ENCODE measurements at places on chromosomes 13 and 19.

DNA sequence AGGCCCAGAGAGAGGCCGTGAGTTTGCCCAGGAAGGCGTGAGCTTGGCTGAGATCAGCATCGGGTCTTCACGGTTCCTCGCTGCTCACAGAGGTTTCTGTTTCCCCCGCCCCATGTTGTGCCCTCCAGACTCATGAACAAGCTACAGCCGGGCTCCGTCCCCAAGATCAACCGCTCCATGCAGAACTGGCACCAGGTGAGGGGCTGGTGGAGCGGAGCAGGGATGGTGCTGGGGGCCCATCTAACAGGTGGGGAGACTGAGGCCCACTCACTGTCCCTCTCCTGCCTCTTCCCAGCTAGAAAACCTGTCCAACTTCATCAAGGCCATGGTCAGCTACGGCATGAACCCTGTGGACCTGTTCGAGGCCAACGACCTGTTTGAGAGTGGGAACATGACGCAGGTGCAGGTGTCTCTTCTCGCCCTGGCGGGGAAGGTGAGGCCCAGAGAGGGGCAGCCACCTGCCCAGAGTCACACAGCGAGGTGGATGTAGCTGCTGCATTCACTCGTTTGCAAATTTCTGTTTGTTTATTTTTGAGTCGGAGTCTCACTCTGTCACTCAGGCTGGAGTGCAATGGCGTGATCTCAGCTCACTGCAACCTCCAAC is 6.0 kb downstream of the CNN2 start:
- no peak for DNase-seq

GRCh38 chr19:4390567-4391305 is 9.6 kb downstream of the SH3GL1 start:
- no peak for DNase-seq

DNA sequence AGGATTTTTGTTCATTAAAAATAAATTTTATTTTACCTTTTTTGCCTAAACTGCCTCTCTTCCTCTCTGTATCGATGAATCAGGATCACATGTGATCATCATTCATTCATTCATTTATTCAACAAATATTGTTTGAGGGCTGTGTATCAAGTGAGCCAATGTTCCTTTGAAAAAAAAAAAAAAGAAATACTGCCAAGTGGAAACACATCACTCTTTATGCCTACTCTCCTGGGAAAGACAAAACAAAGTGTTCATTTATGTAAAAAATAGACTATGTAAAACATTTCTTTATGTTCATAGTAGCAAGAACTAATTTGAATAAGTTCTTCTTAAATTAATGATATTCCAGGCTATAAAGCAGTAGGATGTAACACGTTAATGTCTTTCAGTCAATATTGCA is 233.1 kb downstream of the POSTN start:
- no peak for DNase-seq

GRCh38 chr19:48989701-48990291 is 3.3 kb downstream of the GYS1 start:
- no peak for DNase-seq

DNA sequence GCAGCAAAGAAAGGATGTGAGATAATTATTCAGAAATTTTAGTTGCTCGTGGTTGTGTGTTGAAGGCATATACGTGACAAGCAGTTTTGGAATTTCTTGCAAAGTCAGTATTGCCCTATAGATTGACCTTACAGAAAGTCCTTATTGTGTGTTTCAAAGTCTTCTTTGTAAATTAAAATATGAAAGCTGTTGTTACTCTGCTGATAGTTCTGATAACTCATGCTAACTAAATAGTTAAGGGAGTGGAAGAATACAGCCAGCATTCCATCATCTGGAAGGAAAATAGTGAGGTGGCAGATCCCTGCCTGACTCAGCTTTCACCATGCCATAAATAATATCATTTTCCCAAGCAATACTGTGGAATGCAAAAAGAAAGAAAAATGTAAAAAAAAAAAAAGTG is 27.2 kb downstream of the WASF3 start:
- DNase-seq = peak; percentile 66

GRCh38 chr13:103908911-103909310 is 842.7 kb upstream of the SLC10A2 start:
- DNase-seq = no peak

- DNase-seq = no peak
These were observed 793.9 kb upstream of the PCDH20 start for GRCh38 chr13:62209529-62209928.

DNA sequence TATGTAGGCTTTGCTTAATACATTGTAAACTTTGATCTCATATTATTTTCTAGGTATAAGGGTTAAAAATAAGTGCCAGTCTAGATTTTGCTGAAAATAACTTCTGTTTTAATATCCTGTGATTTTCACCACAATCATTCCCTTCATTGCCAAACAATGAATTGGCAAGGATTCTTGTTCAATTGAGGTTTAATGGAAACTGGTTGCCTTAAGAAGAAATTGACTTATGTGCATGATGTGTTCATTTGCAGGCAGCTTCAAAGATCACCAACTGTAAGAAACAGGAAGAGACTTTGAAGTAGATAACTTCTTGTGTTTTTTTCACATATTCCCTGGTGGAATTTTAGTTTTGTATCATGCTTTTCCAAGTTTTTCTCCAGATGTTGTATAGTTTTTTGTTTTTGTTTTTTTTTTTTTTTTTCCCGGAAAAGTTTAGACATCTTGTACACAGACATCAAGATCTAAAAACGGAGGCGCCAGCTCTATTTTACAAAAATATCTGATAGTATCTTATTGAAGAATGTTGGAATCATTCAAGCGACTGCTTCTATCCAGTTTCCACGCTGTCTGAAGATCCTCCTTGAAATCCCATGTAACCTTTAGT is 108.3 kb downstream of the POSTN start:
- peak; percentile 44 for DNase-seq

DNA sequence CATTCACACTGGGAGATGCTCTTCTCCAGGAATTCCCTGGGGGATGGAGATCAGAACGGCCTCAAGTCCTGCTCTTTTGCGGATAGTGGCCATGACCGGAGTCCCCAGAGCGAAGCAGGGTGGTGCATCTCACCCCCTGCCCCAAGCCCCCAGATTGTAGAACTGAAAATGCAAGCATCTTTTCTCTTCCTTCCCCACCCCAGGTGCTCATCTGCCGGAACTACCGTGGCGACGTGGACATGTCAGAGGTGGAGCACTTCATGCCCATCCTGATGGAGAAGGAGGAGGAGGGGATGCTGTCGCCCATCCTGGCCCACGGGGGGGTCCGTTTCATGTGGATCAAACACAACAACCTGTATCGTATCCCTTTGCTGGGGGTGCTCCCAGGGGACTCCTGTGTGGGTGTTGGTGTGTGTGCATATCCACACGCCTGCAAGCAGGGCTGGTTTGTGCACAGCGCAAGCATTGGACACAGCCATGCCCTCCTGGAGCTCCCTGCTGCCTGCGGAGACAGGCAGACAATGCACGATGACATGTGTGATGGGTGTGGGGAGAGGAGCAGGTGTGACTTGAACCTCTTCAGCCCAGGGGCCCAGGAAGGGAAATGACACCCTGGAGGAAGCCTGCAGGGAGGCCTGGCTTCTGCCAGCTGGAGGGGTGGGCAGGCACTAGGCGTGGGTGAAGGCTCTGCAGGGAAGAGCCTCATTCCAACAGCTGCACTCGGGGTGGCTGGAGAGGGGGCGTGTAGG is 5.7 kb downstream of the AP1M1 start:
- no peak for DNase-seq

DNA sequence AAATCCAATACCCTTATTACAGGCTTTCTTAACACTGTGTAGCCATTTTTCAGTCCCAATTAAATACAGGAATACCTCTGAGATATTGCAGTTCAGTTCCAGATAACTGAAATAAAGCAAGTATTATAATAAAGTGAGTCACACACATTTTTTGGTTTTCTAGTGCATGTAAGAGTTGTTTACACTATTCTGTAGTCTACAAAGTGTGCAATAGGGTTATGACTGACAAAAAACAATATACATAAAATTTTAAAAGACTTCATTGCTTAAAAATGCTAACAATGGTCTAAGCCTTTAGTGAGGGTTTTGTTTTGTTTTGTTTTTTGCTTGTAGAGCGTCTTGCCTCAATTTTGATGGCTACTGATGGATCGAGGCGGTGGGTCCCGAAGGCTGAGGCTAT is 434.4 kb upstream of the NBEA start:
- peak; percentile 37 for DNase-seq

DNA sequence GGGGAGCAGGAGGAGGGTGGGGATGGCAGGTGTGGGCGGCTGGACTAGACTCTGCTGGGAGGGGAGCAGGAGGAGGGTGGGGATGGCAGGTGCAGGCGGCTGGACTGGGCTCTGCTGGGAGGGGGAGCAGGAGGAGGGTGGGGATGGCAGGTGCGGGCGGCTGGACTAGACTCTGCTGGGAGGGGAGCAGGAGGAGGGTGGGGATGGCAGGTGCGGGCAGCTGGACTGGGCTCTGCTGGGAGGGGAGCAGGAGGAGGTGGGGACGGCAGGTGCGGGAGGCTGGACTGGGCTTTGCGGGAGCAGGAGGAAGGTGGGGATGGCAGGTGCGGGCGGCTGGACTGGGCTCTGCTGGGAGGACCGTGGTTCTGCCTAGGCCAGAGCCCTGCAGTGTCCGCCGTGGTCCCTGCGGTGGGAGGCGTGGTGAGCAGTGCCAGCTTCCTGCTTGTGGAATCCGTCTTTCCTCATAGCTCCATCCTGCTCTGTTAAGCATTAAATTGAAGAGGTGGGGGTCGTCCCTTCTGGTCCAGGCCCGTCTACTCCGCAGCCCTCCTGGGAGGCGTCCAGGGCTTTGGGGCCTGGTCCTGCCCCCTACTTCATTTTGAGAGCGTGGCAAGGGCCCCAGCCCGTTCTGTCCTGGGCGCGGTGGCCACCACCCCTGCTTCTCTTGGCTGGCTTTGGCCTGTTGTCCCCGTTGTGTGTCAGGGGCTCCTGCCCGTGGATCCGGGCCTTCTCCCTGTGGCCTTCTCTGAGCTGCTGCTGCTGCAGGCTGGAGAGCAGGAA is 4.7 kb downstream of the SPPL2B start:
- DNase-seq = no peak

- DNase-seq = no peak
These were observed 308.3 kb downstream of the TBC1D4 start for GRCh38 chr13:75173457-75174356.

DNA sequence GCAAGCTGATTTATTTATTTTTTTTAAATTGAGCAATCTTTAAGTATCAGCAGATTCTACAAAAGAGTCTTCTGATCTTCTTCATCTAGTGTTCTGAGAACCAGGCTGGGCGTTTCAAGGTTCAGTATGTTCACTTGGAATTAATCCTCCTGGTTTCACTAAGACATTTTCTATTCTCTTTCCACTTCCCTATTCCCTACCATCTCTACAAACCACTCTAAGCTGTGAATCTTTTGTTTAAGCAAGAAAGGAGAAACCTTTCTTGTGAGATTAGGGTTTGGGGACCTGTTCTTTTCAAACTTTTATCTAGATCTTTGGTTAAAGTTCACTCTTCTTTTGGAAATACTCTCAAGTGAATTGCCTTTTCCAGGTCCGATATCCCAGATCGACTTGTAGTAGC is 59.3 kb downstream of the URI1 start:
- DNase-seq = no peak

DNA sequence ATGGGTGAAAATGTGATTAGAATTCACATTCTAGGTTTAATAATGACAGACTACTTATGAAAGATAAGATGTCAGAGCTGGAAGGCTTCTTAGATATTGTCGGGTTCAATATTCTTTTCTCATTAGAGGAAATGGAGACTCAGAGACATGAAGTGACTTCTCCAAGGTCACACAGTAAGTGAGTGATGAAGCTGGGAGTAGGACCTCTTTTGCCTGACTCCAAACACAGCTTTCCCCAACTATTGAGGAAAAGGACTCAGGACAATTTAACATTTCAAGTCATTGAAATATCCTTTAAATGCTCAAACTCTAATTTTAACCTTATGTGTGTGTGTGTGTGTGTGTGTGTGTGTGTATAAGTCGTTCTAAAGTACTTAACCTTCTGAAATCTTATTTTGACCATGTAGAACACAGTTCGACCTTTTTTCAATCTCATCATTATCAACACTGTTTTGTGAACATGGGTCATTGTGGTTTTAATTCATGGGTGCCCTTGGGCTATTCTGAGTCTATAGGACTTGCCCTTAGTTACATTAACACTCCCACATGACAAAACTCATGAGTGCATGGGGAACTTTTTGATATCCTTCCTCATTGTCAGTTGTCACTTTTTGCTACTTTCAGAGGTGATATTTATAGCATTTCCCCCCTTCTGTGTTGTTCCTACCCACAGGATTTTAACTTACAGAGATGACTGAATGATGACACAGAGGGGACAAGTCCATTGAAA is 53.0 kb downstream of the LRCH1 start:
- DNase-seq = no peak

DNA sequence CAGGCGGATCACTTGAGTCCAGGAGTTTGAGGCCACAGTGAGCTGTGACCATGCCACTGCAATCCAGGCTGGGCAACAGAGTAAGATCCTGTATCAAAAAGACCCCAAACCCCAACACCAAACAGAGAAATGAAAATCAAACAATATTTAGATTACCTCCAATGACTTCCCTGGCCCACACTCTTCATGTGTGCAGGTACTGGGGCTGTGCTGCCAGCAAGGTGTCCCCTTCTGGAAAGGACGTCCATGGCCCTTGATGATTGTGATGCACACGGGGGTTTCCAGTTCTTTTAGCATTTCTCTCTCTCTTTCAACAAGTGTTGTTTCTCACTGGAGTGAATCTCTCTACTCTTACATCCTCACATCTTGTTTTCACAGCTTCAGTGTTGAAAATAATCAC is 23.7 kb upstream of the LGALS14 start:
- DNase-seq = no peak

DNA sequence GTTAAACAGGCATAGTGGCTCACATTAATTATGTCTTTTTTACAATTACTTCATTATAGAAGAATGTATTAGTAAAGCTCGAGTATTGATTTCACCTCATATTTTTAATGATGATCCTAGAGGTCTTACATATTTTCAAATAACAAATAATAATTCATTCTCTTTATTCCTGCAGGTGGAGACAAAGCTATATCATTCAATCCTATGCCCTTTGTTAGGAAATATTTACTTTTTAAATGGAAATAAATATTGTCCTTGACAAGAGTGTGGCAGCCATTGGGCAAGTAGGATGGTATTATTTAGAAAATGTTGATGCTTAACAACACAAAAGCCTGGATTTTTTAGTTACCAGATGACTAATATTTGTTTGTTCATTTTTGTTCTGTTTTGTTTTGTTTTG is 127.6 kb downstream of the COG6 start:
- no peak for DNase-seq

DNA sequence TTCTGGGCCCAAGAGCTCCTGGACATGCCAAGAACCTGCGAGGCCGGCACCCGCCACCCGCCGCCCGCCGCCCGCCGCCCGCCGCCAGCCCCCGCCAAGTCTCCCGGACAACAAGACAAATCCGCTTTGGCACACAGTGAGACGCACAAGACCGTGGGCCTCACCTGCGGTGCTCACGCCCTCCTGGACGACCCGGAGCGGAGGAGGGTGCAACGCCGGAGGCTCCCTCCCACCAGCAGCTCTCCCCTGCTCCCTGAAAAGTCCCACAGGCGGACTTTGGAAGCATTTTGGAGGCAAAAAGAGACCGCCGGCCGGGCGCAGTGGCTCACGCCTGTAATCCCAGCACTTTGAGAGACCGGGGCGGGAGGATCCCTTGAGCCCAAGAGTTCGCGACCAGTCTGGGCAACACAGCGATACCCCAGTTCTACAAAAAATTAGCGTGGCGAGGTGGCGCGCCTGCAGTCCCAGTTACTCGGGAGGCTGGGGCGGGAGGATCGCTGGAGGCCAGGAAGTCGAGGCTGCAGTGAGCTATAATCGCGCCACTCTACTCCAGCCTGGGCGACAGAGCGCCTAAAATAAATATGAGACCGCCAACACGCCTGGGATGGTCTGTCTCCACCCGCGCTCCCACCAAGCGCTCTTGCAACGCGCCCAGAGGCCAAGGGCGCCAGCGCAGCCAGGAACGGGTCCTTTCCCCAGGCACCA is 783 bp downstream of the RHPN2 start:
- DNase-seq = no peak

GRCh38 chr13:36998624-36999041 is 507 bp downstream of the ALG5 start:
- DNase-seq = no peak

Data from astrocyte (in vitro differentiated cells and primary cell).